ENCODE measurements at places on chromosomes 7 and 10.

DNA sequence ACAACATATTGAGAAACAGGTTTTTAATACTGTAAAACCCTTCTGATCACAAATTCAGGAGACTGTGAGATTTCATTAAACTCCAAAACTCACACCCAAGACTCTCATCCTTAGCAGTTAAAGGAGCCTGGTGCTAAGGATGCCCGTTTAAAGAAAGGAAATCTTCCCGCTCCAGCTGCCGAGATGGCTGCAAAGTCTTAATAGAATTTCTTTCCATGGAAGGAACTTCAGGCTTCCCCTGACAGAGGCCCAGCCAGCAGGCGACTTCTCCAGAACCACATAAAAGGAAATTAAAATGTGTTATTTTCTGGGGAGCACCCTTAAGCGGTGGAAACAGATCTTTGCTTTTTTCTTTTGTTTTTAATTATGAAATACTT is 104.7 kb upstream of the CHST15 start:
- DNase-seq, result no peak

GRCh38 chr10:47347303-47347675 is 874 bp upstream of the RBP3 start:
- no peak for DNase-seq

DNA sequence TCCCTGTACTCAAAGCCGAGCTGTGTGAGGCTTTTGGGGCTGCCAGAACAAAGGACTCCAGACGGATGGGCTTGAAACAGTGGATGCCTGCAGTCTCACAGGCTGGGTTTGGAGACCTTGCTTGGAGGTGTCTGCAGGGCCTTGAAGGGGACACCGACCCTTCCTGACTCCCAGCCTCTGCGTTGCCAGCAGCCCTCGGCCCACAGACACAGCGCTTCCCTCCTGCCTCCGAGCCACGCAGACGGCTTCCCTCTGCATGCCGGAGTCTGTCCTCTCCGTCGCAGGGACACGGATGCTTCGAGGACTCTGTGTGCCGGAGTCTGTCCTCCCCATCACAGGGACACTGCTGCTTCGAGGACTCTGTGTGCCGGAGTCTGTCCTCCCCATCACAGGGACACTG is 524.7 kb downstream of the DNAJB6 start:
- DNase-seq, result no peak

DNA sequence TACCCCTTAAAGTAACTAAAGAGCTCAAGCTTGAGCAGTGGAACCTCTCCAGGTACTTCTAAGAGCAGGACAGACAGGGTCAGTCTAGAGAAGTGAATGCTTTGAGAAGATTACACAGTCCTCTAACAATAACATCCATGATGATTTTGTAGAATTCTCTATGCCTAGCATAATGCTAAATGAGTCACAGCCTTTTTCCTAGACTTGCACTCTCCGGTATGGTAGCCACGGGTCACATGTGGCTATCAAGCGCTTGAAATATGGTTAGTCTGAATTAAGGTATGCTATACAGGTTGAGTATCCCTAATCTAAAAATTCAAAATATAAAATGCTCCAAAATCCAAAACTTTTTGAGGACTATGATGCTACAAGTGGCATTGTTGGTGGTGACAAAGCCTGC is 166.6 kb upstream of the MKLN1 start:
- no peak for DNase-seq

DNA sequence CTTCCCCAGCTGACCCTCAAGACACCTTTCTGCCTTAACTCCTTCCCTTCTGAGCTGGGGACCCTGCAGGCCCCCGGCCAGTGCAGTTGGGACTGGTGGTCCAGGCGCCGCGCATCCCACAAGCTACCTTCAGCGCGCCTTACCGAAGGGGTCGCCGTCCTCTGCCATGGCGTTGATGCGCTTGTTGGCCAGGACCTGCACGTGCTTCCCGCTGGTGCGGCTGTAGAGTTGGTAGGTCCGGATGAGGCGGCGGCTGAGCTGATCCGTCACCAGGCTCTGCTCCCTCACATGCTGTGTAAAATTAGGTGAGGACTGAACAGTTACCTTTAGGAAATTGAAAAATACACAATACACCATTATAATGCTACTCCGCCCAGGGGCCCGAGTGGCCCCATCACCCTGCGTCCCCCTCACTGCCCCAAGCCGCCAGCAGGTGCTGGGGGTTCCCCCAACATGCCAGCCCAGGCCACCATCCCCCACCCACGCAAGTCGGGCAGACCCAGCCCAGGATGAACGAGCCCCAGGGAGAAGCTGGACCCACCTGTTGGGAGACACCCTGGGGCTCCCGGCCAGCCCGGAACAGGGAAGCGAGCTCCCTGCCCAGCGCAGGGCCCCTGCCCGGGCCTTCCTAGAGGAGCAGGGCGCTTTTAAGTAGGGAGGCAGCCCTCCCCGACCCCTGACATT is 1.2 kb downstream of the FGF8 start:
- no peak for DNase-seq

GRCh38 chr7:122492007-122492406 is 187.5 kb upstream of the FEZF1 start:
- DNase-seq, result no peak

- no peak for DNase-seq
Observed at GRCh38 chr10:84477398-84478128, 149.2 kb downstream of the CCSER2 start.

DNA sequence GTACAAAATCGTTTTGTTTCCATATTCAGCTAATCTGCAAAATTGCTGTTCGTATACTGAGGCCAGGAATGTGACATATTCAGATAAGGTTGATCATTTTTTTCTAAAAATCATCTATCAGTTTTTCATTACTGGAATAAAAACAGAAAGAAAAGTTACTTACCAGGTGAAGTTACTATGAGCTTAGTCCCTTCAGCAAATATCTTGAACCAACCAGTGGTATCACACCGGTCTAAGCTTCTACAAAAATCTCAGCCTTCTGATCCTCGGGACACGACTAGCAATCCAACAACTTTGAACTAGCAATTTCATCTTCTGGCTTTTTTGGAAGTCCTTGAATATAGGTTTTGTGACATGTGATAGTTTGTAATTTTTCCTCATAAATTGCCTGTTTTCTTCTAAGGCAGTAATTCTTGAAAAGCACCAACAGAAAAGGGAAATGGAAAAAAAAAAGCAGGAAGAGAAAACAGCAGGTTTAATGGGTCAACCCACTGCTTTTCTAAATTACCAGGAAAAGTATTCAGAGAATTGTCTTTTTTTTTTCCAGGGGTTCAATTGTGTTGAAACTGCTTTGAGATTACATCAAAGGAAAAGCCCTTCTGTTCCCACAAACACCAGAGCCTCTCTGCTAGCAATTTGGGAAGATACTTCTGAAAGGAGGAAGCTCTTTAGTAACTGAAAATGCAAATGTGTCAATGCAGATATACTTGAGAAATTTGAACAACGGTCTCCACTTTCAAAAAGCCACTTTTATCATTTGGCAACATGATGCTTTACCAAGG is 2.9 kb upstream of the TARP start:
- DNase-seq, result no peak

DNA sequence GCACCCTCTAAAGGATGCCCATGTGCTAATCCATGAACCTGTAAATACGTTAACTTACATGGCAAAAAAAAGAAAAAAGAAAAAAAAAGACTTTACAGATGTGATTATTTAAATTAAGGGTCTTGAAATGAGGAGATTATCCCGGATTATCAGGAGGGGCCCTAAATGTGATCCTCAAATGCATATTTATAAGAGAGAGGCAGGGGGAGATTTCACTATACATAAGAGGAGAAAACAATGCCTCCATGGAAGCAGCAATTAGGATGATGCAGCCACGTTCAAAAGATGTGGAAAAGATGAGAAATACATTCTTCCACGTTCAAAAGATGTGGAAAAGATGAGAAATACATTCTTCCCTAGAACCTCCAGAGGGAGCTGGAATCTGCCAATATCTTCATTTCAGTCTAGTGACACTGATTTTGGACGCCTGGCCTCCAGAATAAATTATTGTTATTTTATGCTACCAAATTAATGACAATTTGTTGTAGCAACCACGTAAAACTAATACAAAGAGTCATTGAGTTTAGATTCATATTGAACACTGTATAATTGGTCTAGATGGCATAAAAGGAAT is 328.4 kb upstream of the GNAI1 start:
- DNase-seq, result no peak

DNA sequence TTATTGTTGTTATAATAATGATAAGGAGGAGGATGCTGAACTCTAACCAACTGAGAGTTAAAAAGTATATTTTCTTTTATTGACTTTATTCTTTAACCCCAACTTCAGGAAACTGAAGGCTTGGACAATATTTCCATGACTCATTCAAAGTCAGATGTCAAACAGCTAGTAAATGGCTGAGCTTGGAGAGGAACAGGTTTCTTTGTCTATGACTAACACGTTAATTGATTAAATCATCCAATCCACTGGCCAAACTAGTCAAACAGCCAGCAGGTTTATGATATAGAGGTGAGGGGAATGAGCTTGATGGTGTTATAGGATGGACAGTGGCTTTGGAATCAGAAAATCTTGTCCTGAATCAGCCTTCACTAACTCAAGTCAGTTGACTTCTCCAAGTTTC is 119.1 kb upstream of the WDR11 start:
- DNase-seq, result no peak

All from left renal cortex interstitium (tissue), 4 donors.